NCI-H510A treated with DMSO at 0.1 percent for 48 hours (cell line): ENCODE measurements at places on chromosomes 1 and 21.

DNA sequence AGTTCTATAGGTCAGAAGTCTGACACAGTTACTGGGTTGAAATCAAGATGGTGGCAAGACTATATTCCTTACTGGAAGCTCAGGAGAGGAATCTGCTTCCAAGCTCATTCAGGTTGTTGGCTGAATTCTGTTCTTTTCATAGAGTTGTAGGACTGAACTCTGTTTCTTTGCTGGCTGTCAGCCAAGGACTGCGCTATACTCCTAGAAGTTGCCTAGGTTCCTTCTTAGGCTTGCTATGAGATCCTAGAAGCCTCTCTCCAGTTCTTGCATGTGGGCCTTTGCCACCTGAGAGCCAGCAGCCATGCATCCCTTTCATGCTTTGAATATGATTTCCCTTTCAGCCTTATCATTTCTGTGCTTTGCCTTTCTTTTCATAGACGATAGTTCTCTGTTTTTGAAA is 176.4 kb downstream of the RPS6KC1 start:
- DNase-seq: no peak

GRCh38 chr1:147598621-147599361 is 57.5 kb downstream of the BCL9 start:
- no peak for DNase-seq

GRCh38 chr1:29245876-29246275 is 9.6 kb downstream of the PTPRU start:
- peak; percentile 27 for DNase-seq

- no peak for DNase-seq
Measured at GRCh38 chr1:223479261-223479660, 86.0 kb downstream of the CCDC185 start.

- no peak for DNase-seq
Measured at GRCh38 chr21:40141621-40142020, 274.4 kb downstream of the PCP4 start.

DNA sequence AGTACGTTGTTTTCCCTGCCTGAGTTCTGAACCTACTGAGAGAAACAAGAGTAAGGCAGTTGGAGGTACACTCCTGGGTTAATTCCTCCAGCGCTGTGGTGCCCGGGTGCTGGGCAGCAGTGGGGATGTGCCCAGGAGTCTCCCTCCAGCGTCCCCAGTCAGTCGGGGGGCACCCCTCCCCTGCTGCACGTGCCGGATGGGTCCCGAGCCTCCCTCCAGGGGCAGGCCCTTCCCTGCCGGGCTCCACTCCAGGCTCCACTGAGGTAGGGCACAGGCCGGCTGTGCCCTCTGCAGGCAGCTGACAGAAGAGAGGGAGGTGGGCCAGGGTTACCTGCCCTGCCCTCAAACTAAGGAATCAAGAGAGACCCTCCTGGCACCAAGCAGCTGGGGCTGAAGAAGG is 238.1 kb upstream of the VAMP3 start:
- DNase-seq: no peak

GRCh38 chr1:239814306-239814881 is 277.3 kb upstream of the FMN2 start:
- no peak for DNase-seq

GRCh38 chr1:83978056-83978455 is 20.9 kb downstream of the TTLL7 start:
- DNase-seq: no peak

- DNase-seq: no peak
Measured at GRCh38 chr1:150477320-150477719, 9.9 kb upstream of the TARS2 start.

GRCh38 chr1:17207966-17208418 is 3.1 kb downstream of the PADI1 start:
- no peak for DNase-seq

DNA sequence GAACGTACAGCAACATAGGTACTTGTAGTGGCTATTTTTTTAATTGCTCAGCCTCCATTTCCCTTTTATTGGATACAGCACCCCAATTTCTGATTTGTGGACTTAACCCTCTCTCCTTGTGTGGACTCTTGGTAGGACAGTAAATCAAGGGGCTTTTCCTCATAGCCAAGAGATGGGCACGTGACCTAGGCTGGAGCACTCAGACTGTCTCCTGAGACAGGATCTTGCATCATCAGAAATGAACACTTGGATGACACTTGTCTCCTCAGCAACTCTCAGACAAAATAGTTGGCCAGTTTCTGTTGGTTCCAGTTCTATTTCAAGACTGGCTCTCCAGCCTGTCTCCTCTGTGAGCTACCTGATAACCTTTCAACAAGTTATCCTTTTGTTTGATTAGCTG is 112.9 kb upstream of the ZNF678 start:
- DNase-seq: no peak

GRCh38 chr1:3016641-3017439 is 4.4 kb upstream of the ACTRT2 start:
- no peak for DNase-seq

DNA sequence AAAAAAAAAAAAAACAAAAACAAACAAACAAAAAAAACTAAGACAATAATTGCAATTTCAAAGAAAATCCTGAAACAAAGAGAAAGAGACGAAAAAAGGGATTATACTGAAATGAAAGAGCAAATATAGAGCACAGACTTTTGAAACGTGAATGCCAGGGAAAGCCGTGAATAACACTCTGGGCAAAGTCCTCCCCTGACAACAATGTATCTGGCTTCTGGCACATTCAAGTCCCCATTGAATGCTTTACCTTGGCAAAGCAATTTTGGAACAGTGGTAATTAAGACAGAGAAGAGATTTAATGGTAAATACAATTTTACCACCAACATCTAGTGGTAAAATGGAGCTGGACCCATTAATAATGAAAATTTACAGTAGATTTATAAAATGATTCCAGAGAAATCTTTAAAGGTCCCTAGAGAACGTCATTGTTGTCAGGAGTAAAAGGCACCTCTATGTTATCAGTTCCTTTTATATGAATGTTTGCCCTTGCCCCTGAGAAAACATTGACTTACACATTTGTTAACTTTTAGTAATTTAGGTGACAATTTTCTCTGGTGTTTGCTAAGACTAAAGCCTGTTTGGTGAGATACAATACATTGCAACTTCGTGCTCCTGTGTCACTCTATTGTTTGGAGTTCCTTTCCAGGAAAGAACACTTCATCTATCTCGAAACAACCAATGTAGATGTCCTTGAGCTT is 89.7 kb downstream of the GREM2 start:
- DNase-seq: no peak

DNA sequence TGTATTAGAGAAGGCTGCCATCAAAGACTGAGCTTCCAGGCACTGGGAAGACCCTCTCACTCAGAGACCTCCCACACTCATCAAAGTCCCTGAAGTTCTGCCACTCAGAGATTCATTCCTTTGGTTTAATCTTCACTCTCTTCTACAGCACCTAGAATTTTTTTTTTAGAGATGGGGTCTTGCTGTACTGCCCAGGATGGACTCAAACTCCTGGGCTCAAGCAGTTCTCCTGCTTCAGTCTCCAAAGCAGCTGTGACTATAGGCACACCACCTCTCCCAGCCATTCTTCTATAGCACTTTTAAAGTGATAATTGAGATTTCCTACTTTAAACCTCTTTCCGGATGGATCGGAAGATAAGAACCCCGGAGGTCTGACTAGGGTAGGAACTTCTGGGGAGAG is 3.7 kb upstream of the HP1BP3 start:
- no peak for DNase-seq

- no peak for DNase-seq
Measured at GRCh38 chr1:11501491-11501897, 22.5 kb downstream of the DISP3 start.

- no peak for DNase-seq
Measured at GRCh38 chr1:177779166-177779965, 190.5 kb downstream of the SEC16B start.

GRCh38 chr1:20233394-20233793 is 47.1 kb upstream of the PLA2G2C start:
- DNase-seq: peak; percentile 83

- peak; percentile 80 for DNase-seq
Measured at GRCh38 chr1:225825078-225825477, 15.2 kb downstream of the EPHX1 start.

GRCh38 chr1:156486421-156487344 is 13.9 kb downstream of the MEF2D start:
- no peak for DNase-seq

DNA sequence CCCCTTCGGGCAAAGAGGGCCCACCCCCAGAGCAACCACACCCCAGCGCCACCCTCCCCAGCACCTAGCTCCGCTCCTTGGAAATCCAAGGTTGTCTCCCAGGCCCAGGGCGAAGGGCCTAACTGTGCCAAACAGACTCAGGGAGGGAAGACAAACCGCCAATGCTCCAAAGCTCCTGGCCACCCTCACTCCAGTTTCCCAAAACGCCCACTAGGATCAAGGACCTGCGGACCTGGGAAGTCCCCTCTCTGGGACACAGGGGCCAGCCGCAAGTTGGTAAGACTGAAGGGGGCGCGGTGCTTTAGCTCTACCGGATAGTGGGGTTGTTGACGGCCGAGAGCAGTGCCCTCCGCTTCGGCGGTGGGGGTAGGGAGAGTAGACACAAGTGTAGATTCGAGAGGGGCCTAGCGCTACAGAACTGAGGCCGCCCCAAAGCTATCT is 581 bp downstream of the IRF6 start:
- DNase-seq: peak; percentile 33

GRCh38 chr1:1067860-1068516 is 6.1 kb downstream of the RNF223 start:
- DNase-seq: peak; percentile 84

DNA sequence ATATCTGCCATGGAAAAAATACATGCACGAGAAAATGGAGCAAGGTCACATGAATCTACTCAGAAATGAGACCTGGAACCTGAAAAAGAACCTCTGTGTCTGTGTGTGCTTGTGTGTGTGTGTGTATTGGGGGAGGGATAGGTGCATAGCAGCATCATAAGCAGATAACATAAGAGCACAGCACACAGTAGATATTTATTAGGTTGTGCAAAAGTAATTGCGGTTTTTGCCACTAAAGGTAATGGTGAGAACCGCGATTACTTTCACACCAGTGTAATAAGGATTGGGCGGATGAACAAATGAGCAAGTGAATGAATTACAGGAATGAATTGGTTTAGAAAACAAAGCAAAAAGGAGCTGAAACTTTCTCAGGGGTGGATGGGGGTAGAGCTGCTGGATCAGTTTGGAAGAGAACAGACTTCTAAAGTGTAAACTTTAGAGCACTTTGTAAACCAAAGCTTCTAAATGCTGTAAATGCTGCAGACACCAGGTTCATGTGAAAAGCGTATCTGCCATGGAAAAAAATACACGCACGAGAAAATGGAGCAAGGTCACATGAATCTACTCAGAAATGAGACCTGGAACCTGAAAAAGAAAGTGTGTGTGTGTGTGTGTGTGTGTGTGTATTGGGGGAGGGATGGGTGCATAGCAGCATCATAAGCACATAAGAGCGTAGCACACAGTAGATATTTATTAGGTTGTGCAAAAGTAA is 156.9 kb downstream of the TOMM20 start:
- no peak for DNase-seq

- DNase-seq: peak; percentile 74
Measured at GRCh38 chr1:223531742-223532341, 133.7 kb downstream of the CAPN8 start.

DNA sequence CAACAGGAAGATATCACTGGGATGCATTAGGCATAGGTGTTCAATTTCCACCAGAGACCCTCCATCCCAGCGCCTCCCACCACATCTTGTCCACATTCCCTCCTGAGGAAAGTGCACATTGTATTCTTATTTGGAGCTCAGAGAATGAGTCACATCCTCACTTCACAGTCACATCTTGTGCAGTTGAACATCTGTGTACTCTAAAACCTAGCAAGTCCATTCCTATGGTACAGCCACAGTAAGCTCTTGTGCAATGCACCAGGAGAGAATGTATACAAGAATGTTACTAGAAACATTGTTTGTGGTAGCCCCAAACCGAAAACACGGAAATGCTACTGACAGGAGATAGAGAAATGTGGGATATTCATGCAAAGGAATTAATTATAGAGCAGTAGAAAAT is 1.6 kb upstream of the KDF1 start:
- DNase-seq: no peak

DNA sequence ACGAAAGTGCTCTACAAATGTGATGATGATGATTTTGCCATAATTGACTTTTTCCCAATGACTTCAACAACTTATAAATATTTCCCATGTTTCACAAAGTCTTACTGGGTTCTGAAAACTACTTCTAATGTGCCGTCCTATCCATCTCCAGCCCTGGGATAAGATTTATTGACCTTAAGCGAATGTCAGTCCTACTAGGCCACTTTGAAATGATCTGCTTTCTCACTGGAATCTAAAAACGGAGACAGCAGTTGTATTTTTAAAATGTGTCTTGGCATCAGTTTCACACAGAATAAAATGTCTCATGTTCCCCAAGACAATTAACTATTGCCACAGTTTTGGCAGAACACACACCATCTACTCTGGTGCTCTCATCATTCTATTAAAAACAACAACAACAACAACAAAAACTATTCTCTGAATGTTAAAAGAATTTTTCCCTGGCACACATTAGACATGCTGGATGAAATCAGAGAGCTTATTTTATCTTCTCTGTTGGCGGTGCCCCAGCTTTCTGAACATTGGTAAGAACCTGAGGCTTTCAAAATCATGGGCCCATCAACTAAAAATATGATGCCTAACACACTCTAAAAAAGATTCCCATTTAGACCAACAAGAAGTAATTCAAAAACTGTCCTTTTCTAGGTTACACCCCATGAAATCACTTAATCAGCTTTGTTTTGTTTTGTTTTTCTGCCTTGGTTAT is 23.1 kb upstream of the DNASE2B start:
- DNase-seq: no peak

GRCh38 chr1:28148880-28149195 is 27.7 kb downstream of the PTAFR start:
- no peak for DNase-seq

DNA sequence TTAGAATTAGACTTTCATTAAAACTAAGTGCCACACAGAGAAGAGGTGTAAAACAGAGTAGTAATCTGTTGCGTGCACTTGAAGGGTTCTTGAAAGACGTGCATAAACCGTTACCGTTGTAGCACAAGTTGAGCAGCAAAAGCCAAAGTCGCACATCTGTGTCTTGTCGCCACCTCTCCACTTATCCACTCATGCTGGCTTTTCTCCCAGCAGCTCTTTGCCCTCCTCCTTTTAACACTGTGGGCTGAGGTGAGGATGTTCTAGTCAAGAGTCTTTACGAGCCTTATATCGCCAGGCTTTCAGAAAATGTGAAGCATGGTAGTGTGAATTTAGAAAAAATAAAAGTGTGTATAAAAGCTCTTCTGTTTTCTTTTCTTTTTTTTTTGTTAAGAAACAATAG is 48.0 kb downstream of the NR5A2 start:
- no peak for DNase-seq

- peak; percentile 30 for DNase-seq
Measured at GRCh38 chr1:201085902-201086735, 26.1 kb downstream of the CACNA1S start.

GRCh38 chr1:37391211-37392011 is 83.0 kb upstream of the ZC3H12A start:
- DNase-seq: peak; percentile 99
